ENCODE measurements at places on chromosomes 5 and 9.

GRCh38 chr5:33936004-33936380, 194 bp upstream of the RXFP3 start:
- DNase-seq = peak; percentile 16

DNA sequence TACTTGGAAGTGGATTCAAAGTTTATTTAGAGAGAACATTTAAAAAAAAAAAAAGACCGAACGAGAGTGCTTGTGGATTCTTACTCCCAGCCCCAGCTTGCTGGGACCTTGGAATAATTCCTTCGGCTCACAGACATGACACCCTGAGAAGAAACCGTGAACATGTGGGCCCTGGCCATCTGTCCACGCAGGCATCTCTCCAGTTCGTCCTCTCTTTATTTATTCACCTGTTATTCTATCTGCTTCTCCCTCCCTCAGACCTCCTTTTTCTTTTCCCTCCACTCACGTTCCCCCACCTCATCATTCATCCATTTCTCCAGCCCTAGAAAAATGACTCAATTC, 93.7 kb upstream of the PHYKPL start:
- no peak for DNase-seq

DNA sequence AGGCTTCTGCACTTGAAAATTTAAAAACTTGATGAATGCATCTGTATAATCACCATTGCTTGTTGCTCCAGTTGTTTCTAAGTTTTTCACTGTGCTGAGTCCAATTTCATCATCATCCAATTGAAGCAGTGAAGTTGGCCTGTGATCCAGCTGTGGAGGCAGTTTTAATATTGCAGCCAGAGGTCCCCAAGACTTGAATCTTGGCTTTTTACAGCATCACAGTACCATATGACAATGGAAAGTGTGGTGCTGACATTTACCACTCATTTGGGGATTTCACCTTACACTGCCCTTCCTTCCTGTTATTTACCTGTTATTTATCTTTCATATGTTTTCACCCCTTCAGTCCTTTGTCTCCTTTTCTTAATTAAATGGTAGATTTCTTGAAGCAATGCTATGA, 76.2 kb upstream of the SPIN1 start:
- DNase-seq = no peak

- no peak for DNase-seq
These were observed 29.7 kb downstream of the CNOT6 start for GRCh38 chr5:180523629-180524466.

DNA sequence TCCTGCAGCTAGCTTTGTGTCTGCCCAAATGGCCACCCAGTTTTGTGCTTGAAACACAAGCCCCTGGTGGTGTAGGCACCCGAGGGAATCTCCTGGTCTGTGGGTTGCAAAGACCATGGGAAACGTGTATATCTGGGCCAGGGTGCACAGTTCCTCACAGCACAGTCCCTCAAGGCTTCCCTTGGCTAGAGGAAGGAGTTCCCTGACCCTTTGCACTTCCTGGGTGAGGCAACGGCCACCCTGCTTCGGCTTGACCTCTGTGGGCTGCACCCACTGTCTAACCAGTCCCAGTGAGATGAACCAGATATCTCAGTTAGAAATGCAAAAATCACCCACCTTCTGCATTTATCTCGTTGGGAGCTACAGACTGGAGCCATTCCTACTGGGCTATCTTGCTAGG, 865.0 kb upstream of the ACO1 start:
- no peak for DNase-seq

DNA sequence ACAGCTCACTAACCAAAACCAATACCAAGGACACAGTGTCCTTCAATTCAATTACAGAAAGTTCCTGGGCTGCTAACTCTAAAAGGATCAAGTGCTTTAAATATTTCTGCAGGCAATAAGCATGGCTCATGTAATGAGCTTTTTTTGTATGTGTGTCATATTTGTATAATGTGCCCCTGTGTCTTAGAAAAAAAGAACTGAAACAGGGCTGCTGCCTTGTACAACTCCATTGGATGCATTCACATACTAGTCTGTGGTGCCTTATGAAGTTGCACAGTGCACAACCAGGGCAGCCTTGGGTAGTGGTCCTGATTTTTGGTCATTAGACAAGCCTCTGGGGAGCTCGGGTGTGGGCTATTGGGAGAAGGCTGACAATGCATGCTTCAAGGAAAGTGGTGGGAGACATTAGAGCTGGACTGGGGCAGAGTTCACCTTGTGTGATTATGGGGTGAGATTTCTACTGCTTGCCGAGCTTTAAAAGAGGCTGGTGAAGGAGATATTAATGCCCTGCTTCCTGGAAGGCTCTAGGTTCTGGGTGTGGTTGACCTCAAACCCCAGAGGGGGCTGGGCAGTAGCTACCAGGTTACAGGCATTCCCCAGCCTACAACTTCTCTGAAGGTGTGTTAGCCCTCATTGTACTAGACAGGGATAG, 3.6 kb upstream of the CPEB4 start:
- peak; percentile 64 for DNase-seq

GRCh38 chr9:35079041-35079425, 709 bp downstream of the FANCG start:
- DNase-seq = no peak

DNA sequence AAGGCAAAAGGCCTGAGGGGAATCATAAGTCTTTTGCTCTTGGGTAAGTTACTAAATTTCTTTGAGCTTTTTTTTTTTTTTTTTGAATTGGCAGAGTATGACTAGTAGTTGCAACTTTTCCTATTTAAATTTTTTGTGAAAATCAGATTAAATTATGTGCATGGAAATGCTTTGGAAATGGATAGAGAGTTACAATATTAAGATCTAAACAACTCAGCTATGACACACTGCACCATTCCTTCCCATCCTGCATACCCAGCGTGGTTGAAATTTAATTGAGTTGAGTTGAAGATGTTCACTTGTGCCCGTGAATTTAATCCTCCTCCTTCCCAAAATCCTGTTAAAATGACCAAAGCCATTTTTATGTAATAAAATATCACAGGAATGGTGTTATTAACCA, 296.4 kb downstream of the ACTL7B start:
- DNase-seq = no peak

DNA sequence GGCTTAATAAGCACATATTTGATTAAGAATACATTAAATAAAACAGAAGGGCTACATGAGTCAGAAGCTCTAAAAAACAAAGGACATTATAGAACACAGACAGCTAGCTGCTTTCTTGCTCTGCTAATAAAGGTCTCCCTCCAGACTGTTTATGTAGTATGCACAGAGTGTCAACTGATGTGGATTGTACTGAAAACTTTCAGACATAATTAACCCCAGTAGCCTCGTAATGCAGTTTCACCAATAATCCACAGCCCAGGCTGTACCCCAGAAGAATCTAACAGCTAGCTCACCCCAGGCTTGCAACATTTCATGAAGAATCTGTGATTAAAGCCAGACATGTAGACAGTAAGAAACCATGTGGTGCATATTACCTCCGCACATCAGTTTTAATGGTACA, 30.8 kb downstream of the FGF10 start:
- no peak for DNase-seq

GRCh38 chr5:7787770-7788169, 63.2 kb downstream of the CFAP90 start:
- DNase-seq = no peak

DNA sequence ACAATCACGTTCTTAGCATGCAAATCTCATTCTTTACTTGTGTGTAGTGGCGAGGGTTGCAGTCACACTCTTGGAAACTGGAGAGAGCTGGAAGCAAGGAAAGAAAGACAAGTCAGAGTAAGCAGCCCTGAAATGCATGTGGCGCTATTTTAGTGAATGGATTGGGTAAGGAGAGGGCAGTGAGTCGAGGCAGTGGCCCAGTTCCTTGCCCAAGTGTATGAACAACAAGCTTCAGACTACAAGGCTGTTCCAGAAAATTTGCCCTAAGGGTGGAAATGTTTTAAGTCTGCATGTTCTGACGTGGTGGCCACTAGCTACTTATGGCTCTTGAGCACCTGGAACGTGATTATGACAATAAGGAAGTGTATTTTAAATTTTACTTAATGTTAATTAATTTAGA, 59.4 kb upstream of the PTPN3 start:
- DNase-seq = no peak

GRCh38 chr5:34826347-34826746, 12.6 kb upstream of the TTC23L start:
- DNase-seq = no peak

- no peak for DNase-seq
These were observed 28.5 kb upstream of the PLPPR1 start for GRCh38 chr9:100999906-101000544.

GRCh38 chr5:14453481-14453880, 128.1 kb upstream of the OTULINL start:
- no peak for DNase-seq

GRCh38 chr5:91850031-91850430, 466.9 kb upstream of the ARRDC3 start:
- DNase-seq = no peak

GRCh38 chr9:87498811-87499360, 1.2 kb downstream of the DAPK1 start:
- no peak for DNase-seq

DNA sequence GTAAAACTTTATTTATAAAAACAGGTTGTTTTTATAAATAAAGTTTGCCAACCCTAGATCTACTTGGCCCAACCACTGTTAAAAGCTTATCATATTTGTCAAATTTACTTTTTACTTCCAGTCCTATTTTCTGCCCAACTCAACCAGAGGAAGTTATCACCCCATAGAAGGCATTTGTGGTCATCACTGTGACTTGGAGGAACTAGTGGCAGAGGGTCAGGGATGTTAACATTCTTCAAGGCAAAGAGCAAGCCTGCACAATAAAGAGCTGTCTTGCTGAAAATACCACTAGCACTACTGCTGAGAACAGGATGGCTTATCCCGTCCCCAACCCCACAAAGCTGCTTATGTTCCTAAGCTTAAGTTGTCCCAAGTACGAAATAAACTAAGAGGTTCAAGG, 22.3 kb downstream of the TTC33 start:
- DNase-seq = no peak

DNA sequence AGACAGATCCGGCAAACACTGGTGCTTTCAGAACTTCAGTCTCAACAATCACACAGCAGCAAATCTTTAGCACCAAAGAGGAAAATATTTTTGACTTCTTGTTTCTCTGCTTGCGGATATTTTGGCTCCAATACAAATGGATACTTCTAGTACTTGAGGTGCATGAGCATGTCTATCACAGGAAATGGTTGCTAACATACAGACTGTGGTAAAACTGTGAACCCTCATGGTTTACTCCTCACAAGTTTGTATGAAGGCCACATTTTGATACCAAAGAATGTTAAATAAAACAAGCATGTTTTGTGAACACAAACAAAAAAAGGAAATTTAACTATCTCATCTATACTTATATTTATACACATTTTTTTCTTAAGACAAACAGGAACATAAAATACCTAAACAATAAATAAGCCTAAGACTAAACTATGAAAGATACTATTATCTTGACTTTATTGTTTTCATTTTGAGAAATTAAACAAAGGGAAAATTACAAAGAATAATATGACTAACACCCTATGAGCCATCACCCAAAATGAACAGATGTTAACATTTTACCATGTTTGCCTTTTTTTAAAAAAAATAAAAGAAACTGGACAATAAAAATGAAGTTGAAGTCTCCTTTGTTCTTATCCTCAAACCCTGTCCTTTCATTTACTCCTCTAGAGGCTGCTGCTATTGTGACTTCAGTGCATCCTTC, 135.0 kb upstream of the LHFPL2 start:
- DNase-seq = no peak

- no peak for DNase-seq
These were observed 42.1 kb upstream of the RAPGEF6 start for GRCh38 chr5:131677115-131677514.

DNA sequence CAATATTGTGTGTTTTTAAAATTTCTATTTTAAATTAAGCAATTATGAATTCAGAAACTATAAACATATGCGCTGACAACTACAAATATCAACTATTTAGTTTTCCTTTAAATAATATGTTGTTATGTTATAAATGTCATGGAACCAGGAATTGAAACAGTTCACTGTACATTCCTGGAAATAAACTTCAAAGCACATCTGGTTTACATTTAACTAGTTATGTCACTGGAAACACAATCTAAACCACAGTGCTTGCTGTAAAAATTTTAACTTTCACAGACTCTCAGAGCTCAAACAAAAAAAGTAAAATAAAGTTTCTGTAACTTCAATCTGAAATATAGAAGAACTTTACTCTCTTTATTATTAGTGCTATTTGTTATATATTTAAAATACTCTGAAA, 179.2 kb downstream of the FBN2 start:
- no peak for DNase-seq

DNA sequence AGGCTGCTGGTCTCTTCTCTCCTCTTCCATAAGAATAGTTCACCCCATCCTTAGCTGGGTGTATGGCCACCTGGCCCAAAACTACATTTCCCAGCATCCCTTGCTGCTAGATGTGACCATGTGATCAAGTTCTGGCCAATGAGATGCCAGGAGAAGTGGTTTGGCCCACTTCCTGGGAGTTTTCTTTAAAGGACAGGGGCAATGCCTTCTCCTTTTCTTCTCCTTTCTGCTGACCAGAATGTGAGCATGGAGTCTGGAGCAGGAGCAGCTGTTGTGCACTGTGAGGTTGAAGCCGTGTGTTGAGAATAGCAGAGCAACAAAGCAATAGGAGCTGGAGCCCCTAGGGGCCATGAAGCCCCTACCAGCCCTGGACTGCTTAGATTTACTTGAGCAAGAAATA, 36.8 kb downstream of the C9orf50 start:
- peak; percentile 70 for DNase-seq

- peak; percentile 12 for DNase-seq
These were observed 37.3 kb downstream of the MACIR start for GRCh38 chr5:103295871-103296270.

- DNase-seq = peak; percentile 36
These were observed 1111.1 kb downstream of the TAF11L14 start for GRCh38 chr5:18745042-18745987.

GRCh38 chr9:114856215-114856941, 50.5 kb upstream of the TNFSF15 start:
- no peak for DNase-seq

DNA sequence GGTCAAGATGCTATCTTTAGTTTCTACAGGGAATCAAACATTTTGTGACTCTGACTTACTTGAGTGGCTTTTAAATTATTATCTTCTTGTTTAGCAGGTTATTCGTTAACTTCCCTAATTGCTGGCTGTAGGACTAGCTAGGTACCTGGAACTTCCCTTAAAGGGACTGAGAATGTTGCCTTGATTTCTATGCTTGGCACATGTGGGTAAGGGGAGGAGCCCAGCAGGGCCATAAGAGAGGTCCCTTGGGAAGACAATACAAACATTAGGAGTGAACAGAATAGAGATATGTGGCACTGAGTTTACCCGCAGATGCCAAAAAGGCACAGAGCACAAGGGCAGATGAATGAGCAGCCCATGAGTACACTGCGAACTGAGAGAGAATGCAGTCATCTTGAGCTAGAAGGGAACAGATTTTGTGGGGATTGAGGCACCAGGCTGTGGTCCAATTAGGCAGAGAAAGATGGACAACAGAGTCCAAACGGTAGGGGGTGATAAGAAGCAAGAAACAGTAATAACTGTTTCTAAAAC, 9.8 kb downstream of the CKMT2 start:
- no peak for DNase-seq

GRCh38 chr5:74625742-74626241, 14.7 kb downstream of the ENC1 start:
- DNase-seq = no peak

Measured in CD4-positive, alpha-beta T cell treated with Interleukin-17A for 4 hours (primary cell).